ENCODE measurements at places on chromosomes 5 and 9.

DNA sequence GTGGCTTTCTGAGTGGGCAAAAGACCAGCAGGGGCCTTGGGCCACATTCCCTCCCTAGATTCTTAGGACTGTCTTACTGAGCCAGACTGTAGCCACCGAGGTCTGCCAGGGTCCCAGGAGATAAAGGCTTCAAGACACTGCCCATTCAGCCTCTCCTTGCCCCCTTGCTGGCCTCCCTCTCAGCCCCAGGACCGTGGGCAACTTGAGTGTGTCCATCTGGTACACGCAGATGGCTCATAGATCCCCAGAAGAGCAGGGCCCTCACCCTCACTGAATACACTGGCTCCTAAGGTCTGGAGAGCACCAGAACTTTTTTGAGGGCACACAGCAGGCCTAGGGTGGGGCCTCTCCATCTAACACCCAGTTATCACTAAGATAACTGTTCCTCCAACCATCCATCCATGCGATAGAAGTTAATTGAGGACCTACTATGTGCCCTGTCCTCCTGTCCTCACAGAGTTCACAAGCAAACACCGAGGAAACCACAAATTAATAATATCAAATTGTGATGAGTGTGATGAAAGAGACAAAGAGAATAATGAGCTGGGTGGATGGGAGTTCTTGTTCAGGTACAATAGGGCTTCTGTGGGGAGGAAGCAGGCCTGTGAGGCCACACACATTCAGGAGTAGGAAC is 4.9 kb upstream of the PDGFRB start:
- DNase-seq, result no peak

DNA sequence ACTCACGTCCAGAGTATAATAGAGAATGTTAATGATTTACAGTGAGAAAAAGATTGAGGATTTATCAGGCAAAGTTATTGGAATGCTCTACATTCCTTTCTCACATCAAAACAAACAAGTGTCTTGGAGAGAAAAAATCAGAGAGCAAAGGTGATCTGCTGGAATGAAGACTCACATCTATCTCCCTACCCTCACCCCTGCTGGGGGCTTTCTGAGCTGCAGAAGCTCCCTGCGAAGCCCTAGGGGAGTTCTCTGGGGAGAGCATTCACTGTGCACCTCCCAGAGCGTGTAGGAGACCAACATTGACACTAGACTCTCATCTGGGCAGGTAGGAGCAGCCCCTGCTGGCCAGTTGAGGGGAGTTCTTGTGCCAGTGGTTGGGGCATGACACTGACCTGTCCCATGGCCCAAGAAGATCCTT is 76.6 kb upstream of the ADAMTS16 start:
- no peak for DNase-seq

DNA sequence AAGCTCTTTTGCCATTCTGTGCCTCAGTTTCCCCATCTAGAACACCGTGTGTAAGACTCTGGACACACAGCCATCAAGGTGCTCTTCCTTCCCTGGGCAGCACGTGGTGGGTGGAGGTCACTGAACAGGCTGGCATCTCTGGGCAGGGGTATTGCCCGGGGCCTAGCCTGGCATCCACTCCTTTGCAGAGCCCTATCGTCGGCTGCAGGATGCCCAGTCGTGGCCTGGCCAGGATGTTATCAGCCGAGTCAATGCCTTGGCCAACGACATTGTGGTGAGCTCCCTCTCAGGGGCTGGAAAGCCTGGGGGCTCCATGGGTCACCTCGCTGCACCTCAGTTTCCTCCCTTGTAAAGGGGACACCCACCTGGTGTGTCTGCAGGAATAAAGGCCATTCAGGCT is 4.0 kb downstream of the ADGRD2 start:
- no peak for DNase-seq

GRCh38 chr9:35690614-35691333 is 1.0 kb upstream of the TPM2 start:
- peak; percentile 83 for DNase-seq

- no peak for DNase-seq
Observed at GRCh38 chr5:80745490-80745889, 90.7 kb upstream of the DHFR start.

GRCh38 chr5:149325894-149326293 is 19.4 kb upstream of the GRPEL2 start:
- no peak for DNase-seq

DNA sequence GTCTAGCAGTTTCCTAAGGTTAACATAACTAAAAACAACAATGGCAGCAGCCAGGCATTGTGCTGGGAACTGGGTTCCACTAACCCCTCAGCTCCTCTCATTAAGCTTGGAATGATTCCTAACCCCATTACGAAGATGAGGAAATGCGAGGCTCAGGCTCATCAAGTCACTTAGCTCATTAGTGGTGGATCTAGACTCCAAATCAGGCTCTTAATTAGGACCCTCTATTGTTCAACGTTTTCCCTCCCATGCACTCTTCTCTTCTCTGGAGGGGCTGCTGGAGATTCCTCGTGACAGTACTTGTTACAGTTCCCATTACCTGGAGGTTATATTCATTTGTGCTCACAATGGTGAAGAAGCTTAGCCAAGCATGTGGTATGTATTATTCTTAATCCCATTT is 6.5 kb downstream of the TAS2R1 start:
- no peak for DNase-seq
